Adipose tissue (tissue), 3 donors: ENCODE measurements at places on chromosomes 7 and 10. TPM values are rescaled to one million over a fixed set of nuclear protein-coding genes. Genes with fewer than 3 reads are reported as not detected.

Gene GIMAP7
- polyA plus RNA-seq: 47.2 TPM

Gene RBM20
- polyA plus RNA-seq: 0.67 TPM

Gene SLC29A4
- 39.1 TPM for polyA plus RNA-seq

Gene EPO
- polyA plus RNA-seq: 4.4 TPM
